ENCODE measurements at places on chromosomes 1 and 21.

GRCh38 chr1:30473922-30474817 lies 249.2 kb downstream of the MATN1 start:
- DNase-seq = no peak

DNA sequence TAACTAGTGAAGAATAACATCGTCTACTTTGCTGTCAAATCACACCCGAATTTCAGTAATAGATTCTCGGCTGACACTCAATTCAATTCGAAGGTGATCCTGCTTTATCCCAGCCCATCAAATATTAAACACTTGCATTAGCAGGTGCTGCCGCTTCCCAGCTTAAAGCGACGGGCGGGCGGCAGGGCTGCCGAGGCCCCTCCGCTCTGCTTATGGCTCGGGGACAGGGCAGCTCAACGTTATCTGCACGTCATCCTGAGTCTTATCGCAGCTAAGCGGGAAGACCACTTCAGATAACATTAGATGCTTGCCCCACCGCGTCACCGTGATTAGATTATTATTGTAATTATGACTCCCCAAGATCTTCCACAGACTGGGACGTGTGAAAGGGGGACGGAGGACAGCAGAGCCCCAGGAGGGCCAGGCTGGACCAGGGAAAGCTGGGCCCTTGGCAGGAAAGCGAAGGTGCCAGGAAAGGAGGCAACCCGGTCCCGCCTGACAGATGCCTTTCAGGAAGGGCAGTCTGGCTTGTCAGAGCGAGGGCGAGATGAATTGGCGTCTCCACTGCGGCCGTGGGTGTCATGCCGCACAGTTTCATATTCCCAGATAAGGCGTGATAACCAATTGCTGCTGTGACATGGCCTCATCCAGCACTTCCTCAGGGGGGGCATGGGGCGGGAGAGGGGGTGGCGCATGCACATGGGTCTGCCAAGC lies 37.0 kb downstream of the DMAP1 start:
- no peak for DNase-seq

DNA sequence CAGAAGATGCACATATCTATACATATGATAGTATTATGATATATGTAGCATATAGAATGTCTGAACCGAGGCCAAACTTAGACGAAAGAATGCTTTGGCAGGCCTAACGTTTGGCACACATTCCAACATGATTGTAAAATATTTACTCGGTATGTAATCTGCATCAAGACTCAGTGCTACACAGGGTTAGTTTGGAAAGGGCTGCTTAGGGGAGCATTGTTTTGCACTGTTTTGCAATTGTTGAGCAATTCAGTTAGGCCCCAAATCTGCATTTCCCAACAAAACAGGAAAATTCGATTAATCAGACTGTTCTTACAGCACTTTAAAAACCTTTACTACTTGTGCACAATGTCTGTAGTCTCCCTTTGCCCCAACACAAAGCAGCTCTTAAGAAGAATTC lies 216.0 kb upstream of the NEGR1 start:
- DNase-seq = no peak

DNA sequence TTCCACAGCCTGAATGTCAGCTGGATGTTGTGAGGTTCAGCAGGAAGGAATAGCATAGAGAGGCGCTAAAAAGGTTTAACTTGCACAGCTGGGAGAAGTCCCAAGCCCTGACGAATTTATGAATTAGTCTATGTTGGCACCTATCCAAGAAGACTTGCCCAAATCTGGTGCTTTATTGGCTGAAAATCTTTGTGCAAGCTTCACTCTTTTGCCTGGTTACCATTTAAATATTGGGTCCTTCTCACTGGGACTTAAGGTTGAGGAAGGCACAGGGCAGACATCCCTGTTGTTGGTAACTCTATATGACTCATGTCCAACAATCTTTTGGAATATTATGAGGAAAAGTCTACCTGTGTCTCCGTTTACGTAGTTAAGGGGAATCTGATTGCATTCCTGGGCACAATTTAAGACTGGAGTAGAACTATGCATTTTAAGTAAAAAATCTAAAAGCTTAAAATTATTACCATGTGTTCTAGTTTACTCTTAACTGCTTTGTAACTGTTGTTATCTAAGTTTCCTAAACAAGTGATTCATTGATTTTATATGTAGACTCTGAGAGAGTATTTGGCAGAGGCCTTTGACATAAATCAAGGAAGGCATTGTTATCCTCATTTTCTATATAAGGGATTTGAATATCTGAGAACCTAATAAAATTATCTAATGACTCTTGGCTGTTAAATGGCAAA lies 181.7 kb upstream of the DPYD start:
- DNase-seq = no peak

- DNase-seq = no peak
Measured at GRCh38 chr1:192584866-192585265, 9.3 kb downstream of the RGS1 start.

Measured in activated CD4-positive, CD25-positive, alpha-beta regulatory T cell treated with anti-CD3 and anti-CD28 coated beads, Interleukin-2, amount 50 U/mL, for 72 hours (primary cell).